ENCODE measurements at places on chromosomes 3 and 15.

GRCh38 chr15:67505675-67506572, 15.0 kb upstream of the C15orf61 start:
- DNase-seq = no peak

- DNase-seq = no peak
These were observed 302.0 kb downstream of the DIPK2A start for GRCh38 chr3:144273601-144274000.

- DNase-seq = no peak
These were observed 227.3 kb upstream of the C2CD4B start for GRCh38 chr15:62392376-62392775.

GRCh38 chr15:99955181-99955525, 221.9 kb upstream of the LYSMD4 start:
- DNase-seq = no peak

DNA sequence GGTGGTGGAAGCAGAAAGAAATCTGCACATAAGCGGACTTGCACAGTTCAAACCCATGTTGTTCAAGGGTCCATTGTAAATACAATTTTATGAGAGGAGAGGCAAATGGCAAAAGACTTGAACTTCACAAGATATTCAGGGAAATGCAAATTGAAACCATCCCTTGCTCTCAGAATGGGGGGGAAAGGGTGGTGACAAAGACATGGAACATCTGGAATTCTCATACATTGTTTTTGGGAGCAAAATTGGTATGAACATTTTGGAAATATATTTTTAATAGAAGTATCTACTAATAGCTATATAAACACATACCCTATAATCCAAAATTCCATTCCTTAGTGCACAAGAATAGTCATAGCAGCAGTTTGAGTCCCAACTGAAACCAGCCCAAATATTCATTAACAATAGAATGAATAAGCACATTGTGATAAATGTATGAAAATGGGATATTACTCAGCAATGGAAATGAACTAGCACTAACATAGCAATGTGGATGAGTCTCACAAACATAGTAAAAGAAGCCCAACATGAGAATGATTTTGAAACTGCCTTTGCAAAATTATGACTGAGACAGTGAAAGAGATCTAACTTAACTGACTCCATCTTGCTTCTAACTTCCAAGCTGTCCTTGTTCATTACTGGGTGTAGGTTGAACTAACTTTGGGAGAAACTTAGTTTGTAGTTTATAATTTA, 77.2 kb downstream of the CD200R1L start:
- DNase-seq = no peak

GRCh38 chr15:31261266-31262142, 65.1 kb upstream of the KLF13 start:
- no peak for DNase-seq
